ENCODE measurements at places on chromosomes 12 and 14. TPM values are rescaled to one million over a fixed set of nuclear protein-coding genes. Genes with fewer than 3 reads are reported as not detected.

Gene CELA1
- not detected for total RNA-seq

Gene GLS2
- total RNA-seq: 7.2 TPM

Gene OTOGL
- not detected for total RNA-seq

Gene WDR20
- 18.5 TPM for total RNA-seq

Gene KRT82
- total RNA-seq: not detected

Gene HEBP1
- 20.9 TPM for total RNA-seq

Gene HPD
- total RNA-seq: not detected

Gene PLA2G1B
- not detected for total RNA-seq

Gene LRTM2
- total RNA-seq: not detected

Gene HOXC13
- not detected for total RNA-seq

Gene CCDC177
- total RNA-seq: not detected

Gene CISTR
- total RNA-seq: not detected

Data from nasal cavity respiratory epithelium epithelial cell of viscerocranial mucosa (primary cell).